GF-D8 (cell line): ENCODE measurements at places on chromosomes 7 and 10.

DNA sequence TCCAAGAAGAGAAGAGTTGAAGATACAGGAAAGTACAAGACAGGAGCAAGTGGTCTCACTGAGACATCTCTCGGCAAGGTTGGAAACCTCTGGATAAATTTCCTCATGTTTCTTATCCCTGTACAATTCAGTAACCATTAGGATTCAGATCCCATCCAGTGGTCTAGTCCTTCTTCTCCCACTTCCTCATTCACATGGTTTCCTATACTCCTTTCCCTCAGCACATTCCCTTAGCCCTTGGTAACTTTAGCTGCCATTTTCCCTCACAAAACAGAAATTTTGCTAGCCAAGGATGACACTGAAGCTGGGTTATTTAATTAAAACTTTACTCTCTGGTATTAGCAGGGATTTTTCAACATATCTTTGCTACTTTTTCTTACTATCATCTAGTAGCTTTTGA is 82.6 kb downstream of the CPED1 start:
- DNase-seq, result no peak

GRCh38 chr7:114842551-114843065 is 79.3 kb upstream of the MDFIC start:
- DNase-seq, result no peak

DNA sequence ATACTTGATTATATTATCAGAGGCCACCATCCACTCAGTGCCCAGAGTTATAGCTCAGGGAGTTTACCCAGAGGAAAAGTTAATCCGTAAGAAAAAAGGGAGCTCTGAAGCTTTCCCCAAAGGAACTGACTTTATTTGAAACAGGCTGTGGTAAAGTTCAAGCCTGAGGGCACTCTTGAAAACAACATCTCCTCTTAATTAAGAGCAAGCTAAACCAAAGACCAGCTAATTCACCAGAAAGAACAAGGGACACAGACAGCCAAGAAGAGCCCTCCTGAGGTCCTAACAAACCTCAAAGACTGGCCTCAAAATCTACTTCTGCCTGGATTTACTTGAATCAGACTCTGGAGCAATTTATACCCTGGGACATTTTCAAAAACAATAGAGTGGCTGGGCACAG is 159.6 kb upstream of the CHST15 start:
- no peak for DNase-seq

- no peak for DNase-seq
Measured at GRCh38 chr7:112061051-112061450, 145.1 kb downstream of the DOCK4 start.

- DNase-seq, result no peak
Measured at GRCh38 chr7:140348161-140348849, 50.0 kb downstream of the SLC37A3 start.

- DNase-seq, result peak; percentile 61
Measured at GRCh38 chr10:122147663-122148062, 123.4 kb upstream of the BTBD16 start.

GRCh38 chr10:31921031-31921430 is 7.6 kb downstream of the ARHGAP12 start:
- no peak for DNase-seq

GRCh38 chr10:114632869-114633715 is 25.0 kb downstream of the ABLIM1 start:
- DNase-seq, result no peak
